HTR-8/SVneo (cell line): ENCODE measurements at places on chromosomes 12 and 14.
A peak's percentile ranks its signal among the peaks of the same experiment; 100 is the strongest.

- DNase-seq, result no peak
Observed at GRCh38 chr14:97458661-97459579, 661.7 kb downstream of the VRK1 start.

DNA sequence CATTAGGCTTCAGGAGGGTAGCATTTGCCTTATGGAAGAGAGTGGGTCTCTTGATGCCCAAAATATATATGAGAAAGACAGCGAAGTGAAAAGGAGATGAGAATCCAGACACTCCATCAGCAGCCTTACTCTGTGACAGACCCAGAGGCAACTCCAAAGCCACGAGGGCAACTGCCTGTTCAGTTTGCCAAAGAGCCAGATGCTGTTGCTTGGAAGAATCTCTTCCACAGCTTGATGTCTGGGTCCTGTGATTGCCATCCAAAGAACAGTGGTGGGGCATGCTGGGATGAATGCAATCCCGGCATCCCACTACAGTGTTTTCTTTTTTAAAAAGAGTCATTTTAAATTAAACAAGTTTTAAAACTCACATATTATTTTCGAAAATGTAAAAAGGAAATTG, 10.9 kb upstream of the OTX2 start:
- no peak for DNase-seq

- no peak for DNase-seq
Observed at GRCh38 chr14:78851189-78851588, 681.0 kb downstream of the NRXN3 start.

- DNase-seq, result no peak
Observed at GRCh38 chr12:94659346-94659930, 9.1 kb upstream of the TMCC3 start.

DNA sequence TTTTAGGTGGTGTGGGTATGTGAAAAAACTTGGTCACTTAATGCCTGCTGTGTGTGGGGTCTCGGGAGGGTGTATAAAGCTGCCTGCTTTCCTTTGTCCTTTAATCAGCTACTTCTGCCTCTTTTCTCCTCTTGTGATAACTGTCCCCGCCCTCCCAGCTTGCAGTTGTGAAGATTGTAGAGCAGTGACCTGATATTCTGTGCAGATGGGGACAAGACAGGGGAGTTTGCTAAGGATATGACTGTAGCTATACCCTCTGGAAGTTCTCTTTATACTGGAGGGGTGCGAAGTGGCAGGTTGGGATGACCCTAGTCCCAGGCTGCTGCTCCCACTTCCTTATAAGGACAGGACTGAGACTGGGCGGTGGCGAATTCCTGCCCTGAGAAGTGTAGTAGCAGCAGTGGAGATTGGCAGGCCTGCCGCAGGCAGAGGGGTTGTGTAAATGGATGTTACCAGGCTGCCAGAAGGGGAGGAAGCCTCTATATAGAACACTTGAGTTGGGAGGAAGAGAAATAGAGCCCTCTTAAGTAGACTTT, 835 bp downstream of the MYL6 start:
- peak; percentile 45 for DNase-seq

DNA sequence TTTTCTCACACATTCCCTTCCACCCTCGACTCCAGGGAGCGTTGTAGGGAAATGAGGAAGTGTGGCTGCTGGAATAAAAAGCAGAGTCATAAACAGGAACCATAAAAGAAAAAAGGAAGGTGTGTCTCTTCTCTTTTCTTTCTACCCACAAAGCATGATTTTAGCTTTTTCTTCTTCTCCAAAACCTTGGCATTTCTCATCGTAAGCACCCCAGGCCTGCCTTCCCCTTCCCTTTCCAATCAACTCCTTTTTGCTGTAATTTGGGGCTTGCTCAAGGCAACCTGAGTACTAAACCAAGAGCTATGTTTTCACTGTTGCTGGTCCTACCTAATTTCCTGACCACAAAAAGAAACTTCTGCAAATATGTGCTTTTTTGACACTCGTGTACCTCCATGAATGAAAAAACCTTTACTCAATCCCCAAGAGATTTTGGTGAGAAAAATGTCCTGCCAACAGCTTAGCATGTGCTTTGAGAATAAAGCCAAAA, 9.2 kb downstream of the PLBD1 start:
- DNase-seq, result no peak

- DNase-seq, result no peak
Observed at GRCh38 chr14:103064978-103065377, 7.6 kb upstream of the CDC42BPB start.

- no peak for DNase-seq
Observed at GRCh38 chr14:96055065-96055752, 16.0 kb downstream of the C14orf132 start.

- no peak for DNase-seq
Observed at GRCh38 chr14:43165651-43166050, 1341.4 kb downstream of the FSCB start.

GRCh38 chr12:122895704-122896636, at the start of gene VPS37B:
Gene VPS37B (minus strand): TSS chr12:122896124. CDS start chr12:122896062, 62 bp downstream.
- peak; percentile 85 for DNase-seq

DNA sequence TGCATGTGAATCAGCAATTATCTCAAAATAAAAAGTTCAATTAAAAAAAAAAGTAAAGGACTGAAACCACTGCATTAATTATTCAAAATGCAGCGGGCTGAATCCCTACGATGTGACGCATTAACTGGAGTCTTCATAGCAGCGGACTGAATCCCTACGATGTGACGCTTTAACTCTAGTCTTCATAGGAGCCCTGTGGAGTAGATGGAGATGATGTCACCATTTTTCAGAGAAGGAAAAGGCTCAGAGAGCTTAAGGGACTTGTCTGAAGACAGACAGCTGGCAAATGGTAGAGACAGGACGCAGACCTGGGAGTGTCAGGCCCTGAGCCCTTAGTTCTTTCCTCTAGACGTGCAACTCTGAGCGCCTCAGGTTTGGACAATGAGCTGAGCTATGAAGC, 168.0 kb upstream of the MYL2 start:
- DNase-seq, result no peak

- DNase-seq, result no peak
Observed at GRCh38 chr12:20183563-20183962, 184.8 kb upstream of the PDE3A start.

- DNase-seq, result no peak
Observed at GRCh38 chr14:22538671-22539228, 50.3 kb downstream of the DAD1 start.

DNA sequence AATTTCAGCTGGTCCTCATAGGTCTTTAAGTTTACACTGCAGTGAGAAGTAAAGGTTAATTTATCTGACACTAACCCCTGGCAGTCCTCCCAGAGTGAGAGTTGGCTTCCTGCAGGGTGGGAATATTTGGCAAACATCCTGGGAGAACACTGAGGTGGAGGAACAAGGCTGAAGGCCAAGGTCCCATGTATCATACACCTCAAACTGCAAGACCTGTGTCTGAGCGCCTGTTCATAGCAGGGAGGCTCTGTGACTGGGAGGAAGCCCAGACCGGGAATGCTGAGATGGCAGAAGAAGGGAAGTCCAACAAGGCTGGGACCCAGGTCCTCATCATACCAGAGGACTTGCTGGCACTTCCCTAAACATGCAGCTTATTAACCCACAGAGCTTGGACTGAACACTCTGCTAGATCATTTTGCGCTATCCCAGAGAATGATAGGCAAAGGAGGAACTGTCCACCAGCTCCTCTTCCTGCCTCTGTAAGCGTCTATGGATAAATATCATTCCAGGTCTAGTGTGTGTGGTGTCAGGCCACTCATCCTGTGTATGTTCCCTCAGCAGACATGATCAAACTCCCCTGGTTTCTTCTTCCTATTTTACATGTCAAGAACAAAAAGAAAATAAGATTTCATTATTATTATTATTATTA, 199.6 kb upstream of the CNOT2 start:
- DNase-seq, result no peak

DNA sequence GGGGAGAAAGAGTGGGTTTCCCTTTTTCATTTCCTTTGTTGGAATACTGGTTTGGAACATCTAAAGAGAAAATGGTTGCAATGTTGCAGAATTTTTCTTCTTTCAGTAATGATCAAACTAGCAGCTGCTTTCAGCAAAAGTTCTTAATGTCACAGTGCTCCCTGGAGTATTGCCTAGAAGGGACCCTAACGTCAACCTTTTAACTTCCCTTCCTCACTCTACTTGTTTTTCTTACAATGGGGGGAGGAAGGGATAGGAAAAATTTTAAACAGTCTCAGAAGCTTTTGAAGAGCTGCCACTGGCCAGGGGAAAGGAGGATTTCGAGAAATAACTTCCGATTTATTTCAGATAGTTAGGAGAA, 521.8 kb downstream of the MED13L start:
- no peak for DNase-seq

DNA sequence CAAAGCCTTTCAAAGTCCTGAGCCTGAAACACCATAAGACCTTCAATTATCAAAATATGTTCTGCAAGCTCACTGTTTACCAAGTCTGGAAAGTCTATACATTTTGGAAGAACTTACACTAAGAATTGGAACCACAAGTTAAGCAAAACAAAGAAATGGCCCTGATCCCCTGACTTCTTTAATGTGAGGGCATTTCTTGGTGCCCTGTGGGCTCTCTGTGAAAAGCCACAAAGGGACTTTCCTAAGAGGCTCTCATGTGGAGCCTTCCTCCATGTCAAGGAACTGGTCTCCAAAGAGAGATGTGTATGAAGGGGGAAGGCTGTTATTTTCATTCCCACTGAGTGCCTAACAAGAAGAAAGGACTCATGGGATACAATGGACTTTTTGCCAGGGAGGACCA, 13.5 kb upstream of the MYH6 start:
- DNase-seq, result no peak

DNA sequence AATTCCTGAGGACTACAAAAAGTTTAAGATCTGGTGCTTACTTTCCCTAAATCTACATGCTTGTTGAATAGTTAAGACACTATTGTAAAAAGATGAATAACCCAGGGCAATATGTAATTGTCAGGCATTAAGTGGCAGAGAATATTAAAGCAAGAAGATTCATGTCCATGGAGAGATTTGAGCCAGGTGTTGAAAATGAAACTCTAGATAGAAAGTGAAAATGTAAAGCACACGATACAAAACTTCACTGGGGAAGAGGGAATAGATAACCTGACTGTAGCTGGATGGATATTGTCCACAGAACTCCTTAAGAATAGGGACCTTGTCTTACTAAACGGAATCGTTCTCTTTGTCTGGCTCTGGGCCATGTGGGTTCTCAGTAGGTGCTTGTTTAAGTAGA, 5.0 kb downstream of the CAND1 start:
- DNase-seq, result no peak

DNA sequence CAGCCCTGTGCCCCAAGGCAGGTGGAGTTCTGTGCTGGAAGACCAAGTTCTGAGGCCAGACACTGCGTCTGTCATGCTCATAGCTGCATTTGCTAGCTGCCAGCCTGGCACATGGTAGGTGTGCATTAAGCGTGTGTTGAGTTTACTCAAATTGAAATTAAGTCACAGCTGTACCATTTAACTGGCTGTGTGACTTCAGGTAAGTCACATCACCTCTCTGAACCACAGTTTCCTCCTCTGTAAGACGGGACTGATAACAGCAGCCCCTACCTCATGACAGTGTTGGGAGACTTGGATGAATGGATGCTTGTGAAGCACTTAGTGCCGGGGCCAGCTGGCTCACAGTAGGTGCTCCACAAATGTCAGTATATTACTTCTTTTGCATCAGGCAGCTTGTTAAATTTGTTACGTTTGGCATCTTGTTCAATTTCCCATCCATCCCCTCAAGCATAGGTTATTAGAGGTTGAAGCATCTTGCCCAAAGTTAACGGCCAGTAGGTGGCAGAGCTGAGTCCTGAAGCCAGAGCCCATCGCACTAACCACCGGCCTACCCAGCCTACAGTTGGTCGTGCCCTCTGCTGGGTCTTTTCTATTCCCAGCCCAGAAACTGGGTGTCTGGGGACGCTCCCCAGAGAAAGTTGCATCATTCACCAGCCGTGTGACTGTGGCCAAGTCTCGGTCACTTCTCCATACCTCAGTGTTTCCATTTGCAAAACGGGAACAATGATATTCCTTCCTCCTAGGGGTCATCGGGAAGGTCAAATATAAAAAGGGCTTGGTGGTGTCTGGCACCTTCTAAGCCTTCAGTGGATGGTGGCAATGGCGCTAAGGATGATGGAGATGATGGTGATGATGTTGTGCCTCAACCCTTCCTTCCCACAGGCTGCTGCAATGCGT, 4.5 kb downstream of the DAO start:
- no peak for DNase-seq
